Smooth muscle cell of trachea (primary cell): ENCODE measurements at places on chromosomes 7 and 10. TPM values are rescaled to one million over a fixed set of nuclear protein-coding genes. Genes with fewer than 3 reads are reported as not detected.

CPA4 gene
- total RNA-seq: 3.8 and 8.4 TPM in 2 replicates

TMEM213 gene
- not detected in 2 replicates for total RNA-seq

CUBN gene
- 3.3 and 3.6 TPM in 2 replicates for total RNA-seq

PLPP4 gene
- 0.99 and 1.2 TPM in 2 replicates for total RNA-seq

IRF5 gene
- total RNA-seq: 0.83 TPM in 1 of 2 replicates, not detected in the other

TRIM74 gene
- not detected in 2 replicates for total RNA-seq

ADAMTS14 gene
- 14.8 and 29.4 TPM in 2 replicates for total RNA-seq

BMPER gene
- 2.9 and 11.2 TPM in 2 replicates for total RNA-seq
